Esophagus squamous epithelium (tissue), 5 donors: ENCODE measurements at places on chromosomes 6 and 20.

GRCh38 chr6:126007800-126008199 is 21.5 kb downstream of the TRMT11 start:
- no peak for DNase-seq

DNA sequence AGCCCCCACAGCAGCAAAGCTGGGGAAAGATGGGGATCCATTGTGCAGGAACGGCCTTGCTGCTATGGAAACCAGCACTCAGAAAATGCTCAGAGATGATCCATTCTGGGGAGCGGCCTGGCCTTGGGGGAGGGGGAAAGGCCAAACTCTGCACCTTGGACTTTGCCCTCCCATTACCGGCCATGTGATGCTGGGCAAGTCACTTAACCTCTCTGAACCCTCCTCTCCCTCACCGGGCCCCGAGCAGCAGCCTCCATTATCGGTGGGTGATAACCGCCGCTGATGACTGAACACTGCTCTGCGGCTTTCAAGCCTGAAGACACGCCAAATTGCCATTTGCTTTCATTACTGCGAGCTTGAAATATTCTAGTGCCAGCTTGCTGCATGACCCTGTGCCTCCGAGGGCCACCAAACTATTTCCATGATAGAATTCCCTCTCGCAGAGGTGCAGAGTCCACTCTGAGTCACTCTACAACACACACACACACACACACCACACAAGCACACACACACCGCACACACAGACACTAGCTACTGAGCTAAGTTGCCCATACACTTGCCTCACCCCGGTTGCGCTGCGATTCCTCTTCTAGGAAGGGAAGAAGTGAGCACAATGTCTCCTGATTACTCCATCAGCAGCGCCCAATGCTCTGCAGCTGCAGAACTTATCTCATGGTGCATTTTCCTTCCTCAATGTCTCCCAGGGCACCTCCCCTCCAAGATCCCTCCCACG is 20.6 kb upstream of the SIRPA start:
- no peak for DNase-seq

- no peak for DNase-seq
These were observed 99.7 kb downstream of the ZMYND8 start for GRCh38 chr20:47256668-47257236.

- DNase-seq, result no peak
These were observed 437.4 kb upstream of the JAG1 start for GRCh38 chr20:11111191-11111590.

GRCh38 chr6:8436966-8437365 is 1.6 kb upstream of the SLC35B3 start:
- DNase-seq, result no peak

DNA sequence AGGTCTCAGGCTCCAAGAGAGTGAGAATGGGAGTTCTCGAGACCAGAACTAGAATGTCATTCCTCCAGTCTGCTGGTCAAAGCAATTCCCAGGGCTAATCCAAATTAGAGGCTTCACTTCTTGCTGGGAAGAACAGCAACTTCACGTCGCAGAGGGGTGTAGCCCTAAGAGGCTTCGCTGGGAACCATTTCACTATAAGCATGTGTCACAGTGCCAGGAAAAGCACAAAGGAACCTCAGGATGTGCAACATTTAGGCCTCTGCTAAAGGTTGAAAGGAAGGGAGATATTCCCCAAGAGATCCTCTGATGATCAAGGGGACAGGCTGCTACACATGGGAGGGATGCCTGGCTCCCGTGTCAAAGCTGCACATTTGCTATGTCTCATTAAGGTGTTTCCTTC is 35.9 kb upstream of the NXT1 start:
- DNase-seq, result no peak

DNA sequence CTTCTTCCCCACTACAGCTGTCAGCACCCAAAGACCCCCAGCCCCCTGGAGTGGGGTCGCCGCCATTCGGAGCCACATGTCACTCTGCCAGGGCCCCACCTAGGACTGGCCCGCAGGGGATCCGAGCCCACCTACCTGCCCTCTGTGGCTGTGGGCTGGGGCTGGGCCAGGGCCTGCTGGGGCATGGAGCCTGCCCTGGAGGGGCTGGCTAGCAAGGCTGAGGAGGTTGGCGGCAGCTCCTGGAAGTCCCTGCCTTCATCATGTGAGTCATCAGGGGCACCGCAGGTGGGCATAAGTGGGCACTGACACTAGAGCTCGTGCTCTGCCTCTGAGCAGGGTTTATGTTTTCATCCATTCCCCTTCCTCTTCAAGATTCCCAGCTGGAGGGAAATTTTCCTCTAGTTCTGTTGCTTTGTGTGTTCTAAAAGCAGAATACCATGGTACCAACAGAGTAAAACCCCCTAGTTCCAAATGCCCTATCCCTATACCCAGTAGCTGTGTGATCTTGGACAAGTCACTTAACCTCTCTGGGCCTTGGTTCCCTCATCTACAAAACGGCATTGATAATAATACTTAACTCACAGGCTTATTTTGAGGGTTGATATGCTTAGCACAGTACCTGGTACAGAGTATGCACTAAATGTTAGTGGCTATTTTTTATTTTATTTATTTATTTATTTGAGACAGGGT is 8.7 kb upstream of the FANCE start:
- no peak for DNase-seq

GRCh38 chr6:161235776-161236633 is 37.9 kb downstream of the AGPAT4 start:
- no peak for DNase-seq

GRCh38 chr20:53343448-53343847 is 250.2 kb downstream of the ZNF217 start:
- DNase-seq, result no peak

- DNase-seq, result no peak
These were observed 17.8 kb downstream of the SS18L1 start for GRCh38 chr20:62161347-62161746.

GRCh38 chr20:17684077-17684888 is 2.2 kb upstream of the RRBP1 start:
- no peak for DNase-seq

GRCh38 chr6:87628881-87629280 is 38.9 kb downstream of the ORC3 start:
- DNase-seq, result no peak

DNA sequence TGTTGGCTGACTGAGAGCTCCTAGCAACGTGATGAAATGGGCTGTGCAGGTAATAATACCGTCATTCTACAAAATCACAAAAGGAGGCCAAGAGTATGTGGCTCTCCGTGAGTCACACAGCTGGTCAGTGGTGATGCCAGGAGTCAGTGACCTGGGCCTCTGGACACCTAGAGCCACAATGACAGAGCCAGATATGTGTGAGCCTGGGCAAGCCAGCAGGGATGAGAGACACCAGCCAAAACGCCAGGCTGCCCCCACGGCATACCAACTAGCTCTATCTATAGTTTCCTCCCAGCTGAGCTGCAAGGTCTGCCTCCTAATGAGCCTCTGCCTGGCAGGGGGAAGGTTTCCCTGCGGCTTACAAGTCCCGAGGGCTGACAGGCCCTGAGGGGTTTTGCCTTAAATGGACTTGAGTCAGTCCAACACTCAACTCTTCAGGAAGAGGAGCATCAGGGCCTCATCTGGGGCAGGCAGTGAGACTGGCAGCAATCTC is 70.0 kb downstream of the CPNE5 start:
- DNase-seq, result no peak

DNA sequence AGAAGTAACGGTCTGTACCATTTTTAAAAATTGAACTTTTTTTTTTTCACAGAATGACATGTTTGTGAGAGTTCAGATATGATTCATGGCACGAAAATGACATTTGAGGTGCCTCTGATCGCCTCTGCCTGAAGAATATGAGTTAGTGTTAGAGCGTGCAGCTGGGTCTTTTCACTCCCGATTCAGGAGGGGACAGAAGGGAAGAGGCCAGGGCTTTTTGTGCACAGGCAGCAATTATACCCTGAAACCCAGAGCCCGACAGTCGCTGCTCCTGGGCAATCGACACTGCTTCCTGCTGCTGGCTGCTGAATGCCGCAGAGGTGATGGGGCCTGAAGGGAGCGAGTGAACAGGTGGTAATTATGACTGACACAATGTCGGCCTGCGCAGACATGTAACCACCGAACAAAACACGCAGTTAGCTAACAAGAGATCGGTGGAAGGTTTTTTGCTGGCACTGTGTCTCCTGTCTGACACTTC is 652.0 kb upstream of the NOX3 start:
- DNase-seq, result no peak

DNA sequence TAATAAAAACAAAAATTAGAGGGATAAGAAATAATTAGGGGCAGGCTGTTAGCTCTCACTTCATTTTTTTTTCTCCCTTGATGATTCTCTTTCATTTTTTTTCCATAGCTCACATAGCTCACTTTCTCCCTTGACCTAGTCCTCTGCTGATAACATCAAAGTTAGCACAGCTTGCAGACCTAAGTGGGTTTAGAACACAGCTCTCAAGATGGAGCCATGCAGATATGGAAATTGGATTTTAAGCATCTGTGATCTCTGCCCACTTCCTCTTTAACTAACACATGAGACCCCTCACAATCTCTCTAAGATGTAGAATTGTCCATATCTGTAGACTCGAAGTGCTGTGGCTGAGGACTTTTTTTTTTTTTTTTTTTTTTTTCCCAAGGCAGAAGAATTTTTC is 257.1 kb downstream of the SOX4 start:
- no peak for DNase-seq

- DNase-seq, result no peak
These were observed at the start of gene FILIP1 for GRCh38 chr6:75493400-75494064. Gene FILIP1 (minus strand): TSS chr6:75493800. CDS start chr6:75414972, 78,828 bp downstream.

DNA sequence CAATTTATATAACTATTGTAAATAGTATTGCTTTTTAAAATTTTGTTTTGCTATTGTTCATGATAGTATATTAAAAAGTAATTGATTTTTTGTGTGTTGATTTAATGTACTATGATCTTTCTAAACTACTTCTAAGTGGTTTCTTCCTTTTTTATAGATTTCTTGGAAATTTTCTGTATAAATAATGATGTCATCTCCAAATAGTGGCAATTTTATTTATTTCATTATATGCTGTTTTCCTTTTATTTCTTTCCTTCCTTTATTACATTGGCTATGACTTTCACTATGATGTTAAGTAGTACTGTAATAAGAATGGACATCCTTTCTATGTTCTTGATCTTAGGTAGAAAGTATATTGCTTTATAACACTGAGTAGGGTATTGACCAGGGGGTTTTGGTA is 451.5 kb upstream of the SPTLC3 start:
- no peak for DNase-seq

DNA sequence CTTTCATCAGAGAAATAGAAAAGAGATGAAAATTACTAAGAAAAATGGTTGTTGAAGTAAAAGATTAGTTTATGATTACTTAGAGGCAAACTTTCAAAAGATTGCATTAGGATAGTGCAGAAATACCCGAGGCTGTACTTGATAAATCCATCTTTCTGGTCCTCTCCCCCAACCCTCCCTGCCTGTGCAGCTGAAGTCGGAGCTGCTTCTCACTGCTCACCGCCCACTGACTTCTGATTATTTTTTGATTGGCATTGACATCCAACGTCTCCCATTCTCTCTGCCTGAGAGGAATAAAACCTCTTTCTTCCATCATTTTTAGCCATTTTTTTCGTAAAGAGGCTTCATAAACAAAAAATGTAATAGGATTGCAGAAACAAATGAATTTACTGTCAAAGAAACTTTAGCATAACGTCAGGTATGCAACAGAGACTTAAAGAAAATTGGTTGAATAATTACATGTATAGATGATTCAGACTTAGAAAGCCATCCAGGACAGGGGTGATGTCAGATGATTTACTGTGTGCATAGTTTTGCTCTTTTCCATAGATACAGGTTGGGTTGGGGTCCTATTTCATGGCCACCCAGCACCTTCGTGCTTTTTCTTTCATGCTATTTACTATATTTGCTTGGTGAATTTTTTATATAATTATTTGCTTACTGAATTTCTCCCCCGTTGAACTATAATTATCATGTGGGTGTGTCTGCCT is 53.6 kb upstream of the EDN3 start:
- DNase-seq, result no peak

DNA sequence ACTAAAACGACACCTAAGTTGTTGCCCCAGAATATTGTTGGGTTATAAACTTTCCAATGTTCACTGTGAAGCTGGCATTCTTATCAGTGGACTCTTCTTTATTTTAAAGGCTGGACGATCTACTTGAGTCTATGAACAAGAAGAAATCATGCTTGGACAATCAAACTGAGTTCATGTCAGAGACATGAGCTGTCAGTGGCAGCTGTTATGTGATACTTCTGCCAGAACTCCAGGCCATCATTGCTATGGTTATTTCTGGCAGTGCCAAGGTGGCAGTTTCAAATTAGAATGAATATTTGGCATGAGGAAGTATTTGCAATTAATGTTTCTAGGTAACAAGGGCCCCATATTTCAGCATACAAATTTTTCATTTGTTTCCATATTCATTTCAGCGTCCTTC is 417.3 kb downstream of the LMBRD1 start:
- DNase-seq, result no peak

- DNase-seq, result no peak
These were observed 111.0 kb downstream of the SOBP start for GRCh38 chr6:107600936-107601335.

DNA sequence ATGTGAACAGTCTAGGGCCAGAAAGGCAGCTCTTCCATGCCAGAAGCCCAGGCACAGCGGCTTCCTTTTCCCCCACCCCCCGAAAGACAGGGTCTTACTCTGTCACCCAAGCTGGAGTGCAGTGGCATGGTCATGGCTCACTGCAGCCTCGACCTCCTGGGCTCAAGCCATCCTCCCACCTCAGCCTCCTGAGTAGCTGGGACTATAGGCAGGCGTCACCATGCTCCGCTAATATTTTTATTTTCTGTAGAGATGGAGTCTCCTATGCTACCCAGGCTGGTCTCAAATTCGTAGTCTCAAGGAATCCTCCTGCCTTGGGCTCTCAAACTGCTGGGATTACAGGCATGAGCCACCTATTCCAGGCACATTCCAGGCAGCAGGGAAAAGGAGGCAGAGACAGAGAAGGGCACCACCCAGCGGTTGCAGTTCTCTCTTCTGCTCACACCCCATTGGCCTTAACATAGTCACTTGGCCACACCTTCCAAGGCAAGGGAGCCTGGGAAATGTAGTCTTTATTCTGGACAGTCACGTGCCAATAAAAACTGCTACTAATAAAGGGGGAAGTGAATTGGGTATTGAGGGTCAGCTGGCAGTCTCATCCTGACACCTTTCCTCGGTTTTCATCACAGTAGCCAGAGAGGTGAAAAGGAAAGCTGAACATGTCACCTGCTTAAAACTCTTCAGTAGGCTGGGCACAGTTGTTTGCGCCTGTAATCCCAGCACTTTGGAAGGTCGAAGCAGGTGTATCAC is 205.9 kb downstream of the ZMYND8 start:
- no peak for DNase-seq

GRCh38 chr6:111776236-111777221 is 96.7 kb downstream of the FYN start:
- no peak for DNase-seq
